LHCN-M2 (cell line): ENCODE measurements at places on chromosomes 6 and 20. TPM values are rescaled to one million over a fixed set of nuclear protein-coding genes. Genes with fewer than 3 reads are reported as not detected.

Gene SLC2A10
- total RNA-seq = 21.0 and 31.0 TPM in 2 replicates

Gene QRSL1
- total RNA-seq = 10.1 and 11.0 TPM in 2 replicates

Gene DLK2
- total RNA-seq = 2.4 and 4.4 TPM in 2 replicates

Gene GHRH
- total RNA-seq = not detected in 2 replicates
